ENCODE measurements at places on chromosomes 2 and 18.

DNA sequence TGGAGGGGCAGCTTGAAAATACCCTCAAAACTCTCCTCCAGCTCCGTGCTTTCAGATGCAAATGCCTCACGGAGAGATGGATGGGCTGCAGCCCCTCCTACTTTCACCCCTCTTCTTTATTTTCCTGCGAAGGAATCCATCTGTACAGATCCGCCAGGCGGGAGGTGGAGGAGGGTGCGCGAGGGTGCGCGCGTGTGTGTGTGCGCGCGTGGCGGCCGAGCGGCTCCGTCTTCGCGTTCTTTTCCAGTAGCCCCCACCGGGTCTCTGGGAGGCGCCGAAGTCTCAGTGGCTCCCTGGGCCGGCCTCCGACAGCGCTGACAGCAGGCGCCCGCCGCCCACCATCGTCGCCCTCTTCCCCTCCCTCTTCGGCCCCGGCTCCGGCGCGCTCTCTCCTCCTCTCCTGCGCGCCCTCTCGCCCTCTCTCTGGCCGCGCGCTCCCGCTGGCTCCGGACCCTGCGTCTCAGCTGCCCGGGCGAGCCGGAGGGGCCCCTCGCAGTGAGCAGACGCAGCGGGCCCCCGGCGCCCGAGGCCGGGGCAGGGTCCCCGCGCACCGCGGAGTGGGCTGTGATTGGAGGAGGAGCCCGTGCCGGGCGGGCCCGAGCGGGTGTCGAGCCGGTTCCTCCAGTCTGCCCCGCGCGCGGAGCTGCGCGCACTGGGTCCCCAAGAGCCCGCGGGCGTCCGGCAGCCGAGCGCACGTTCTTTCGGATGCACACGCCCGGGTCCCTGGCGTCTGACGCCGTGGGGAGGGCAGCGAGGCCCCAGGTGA lies at the start of gene CDH7:
Gene CDH7, plus strand, starts transcription at position 624 of the 766 bp plus-strand sequence. CDS start 11,831 bp downstream, outside the sequence.
- peak; percentile 25 for DNase-seq

DNA sequence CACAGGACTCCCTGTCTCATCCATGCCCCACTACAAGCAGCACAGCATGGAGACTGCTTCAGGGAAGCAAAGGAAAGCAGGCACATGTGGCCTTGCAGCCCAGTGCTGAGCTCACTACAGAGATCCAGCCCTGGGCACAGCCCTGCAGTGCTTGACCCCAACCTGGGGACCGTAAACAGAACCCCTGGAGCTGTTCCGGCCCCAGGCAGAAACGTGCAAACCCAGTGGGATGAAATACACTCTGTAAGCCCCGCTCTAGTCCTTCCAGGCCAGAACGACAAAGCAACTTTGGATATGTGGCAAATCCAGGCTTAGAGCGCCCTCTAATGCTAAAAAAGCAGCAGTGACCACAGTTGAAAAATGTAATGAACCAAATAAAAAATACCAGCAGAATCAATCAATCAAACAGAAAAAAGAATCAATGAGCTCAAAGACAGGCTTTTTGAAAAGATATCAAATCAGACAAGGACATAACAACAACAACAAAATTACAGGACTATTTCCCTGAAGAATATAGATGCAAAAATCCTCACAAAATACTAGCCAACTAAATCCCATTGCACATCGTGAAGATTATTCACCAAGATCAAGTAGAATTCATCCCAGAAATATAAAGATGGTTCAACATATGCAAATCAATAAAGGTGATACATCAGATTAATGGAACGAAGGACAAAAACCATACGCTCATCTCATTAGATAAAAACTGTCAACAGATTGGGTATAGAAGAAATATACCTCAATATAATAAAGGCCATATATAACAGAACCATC lies 45.6 kb downstream of the ZNF519 start:
- DNase-seq: no peak

DNA sequence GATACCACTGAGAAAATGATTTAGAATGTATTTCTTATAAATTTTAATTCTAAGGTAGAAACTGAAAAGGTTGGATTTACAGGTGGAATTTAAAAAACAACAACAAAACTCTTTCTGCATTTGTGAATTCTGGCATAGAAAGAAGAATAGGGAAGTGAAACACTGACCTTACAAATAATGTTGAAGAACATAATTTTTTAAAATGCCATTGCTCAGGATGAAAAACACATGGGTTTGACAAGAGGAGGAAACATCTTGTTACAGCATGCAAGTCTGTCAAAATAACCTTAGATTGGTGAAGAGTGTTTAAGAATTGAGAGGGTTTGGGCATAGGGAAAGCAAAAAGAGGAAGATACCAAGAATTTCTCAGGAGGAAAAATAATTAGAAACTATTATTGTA lies 184.3 kb downstream of the UBE2E3 start:
- DNase-seq: no peak

- no peak for DNase-seq
Measured at GRCh38 chr2:3572620-3573019, 2.4 kb upstream of the RPS7 start.

DNA sequence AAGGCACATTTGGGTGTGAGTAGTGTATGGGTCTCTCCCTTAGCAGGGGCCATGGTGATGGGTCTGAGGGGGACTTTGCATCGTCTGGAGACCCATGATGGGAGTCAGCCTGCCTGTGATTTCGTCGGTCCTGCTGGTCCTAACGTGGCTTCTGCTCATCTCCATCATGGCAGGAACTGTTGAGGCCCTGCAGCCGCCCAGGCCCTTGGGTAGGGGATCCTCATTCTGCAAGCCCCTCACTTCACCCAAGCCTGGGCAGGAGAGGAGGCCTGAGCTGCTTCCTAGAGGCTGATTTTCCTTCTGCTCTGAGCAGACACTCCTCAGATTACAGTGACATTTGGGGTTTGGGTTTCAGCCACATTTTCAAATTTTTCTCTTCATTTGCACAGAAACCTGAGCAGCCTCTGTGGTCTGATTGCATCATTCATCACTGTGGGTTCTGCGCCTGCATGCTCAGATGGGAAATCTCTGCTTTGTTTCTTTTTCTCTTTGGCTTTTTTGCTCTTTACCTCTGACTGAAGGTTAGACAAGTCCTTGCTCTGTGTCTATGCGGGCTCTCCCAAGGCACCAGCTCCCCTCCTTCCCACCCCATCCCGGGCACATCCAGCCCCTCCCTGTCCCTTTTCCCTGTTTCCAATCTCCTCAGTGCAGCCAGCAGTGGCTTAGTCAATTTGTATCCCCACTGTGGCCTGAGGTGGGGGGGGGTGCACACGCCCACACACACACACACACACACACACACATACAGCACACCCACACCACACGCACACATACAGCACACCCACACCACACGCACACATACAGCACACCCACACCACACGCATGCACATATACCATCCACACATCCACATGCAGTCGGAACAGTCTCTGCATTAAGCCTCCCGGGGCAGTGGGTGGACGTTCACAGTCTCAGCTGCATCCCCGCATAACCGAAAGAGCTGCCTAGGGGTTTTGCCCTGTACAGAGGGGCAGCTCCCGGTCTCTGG lies 305.4 kb upstream of the HS6ST1 start:
- DNase-seq: peak; percentile 46

GRCh38 chr2:216316743-216317142 lies 55.5 kb downstream of the MARCHF4 start:
- no peak for DNase-seq

DNA sequence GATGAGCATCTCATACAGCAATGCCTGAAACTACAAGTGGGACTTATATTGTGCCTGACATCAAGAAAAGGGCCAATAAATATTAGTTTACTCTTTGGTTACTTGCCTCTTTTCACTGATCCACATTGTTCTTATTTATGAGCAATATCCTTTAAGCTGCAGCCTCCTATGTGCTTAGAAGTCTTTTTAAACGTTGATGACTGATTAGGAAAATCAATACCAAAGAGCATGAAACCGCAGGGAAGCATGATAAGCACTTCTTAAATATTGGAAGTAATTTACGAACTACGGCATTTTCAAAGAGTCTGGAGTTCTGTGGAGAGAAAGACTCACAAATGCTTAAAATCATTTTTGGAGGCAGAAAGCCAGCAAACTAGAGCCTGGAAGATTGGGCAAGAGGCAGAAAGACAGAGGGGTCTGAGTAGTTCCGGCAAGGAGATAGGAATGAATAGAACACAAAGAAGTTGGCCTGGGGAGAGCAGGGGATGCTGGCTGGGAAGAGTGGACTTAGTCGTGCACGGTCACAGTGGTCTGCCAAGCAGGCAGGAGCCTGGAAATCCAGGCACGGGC lies 122.6 kb upstream of the NOSTRIN start:
- DNase-seq: no peak

- no peak for DNase-seq
Measured at GRCh38 chr2:241546771-241547498, 11.6 kb upstream of the BOK start.

- no peak for DNase-seq
Measured at GRCh38 chr18:24413148-24413547, 13.3 kb upstream of the IMPACT start.

DNA sequence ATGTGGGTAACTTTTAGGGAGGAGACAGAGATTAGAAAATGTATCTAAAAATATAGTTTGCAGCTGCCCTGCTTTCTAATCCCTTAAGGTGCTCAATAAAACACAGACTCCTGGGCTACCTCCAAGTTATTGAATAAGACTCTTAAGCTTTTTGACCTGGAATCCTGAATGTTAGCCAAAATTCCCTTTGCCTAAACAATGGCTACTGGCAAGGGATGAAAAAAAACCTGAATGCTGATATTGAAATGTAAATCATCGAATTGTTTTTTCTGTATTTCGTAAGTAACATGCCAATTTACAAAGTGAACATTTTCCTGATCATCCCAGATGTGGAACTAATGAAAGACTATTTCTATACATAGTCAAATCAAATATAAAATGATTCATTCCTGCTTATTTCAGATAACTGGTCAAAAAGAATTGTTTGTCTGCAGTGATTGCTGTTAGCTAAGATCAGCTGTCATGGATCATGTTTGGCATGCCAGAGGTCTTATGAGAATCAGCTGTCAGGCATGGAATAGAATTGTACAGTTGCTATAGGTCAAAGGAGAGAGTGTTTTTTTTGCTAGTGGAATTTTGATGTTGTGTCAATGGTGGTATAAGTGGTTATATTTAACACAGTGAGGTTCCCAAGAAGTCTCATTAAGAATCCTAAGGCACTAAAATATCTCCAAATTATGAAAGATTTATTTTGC lies 363.6 kb upstream of the CWC22 start:
- DNase-seq: no peak

- DNase-seq: no peak
Measured at GRCh38 chr2:10931710-10932255, 20.0 kb downstream of the KCNF1 start.

- no peak for DNase-seq
Measured at GRCh38 chr18:48898521-48898920, 52.2 kb downstream of the SMAD7 start.

GRCh38 chr18:7272311-7273049 lies 41.6 kb downstream of the LRRC30 start:
- no peak for DNase-seq

DNA sequence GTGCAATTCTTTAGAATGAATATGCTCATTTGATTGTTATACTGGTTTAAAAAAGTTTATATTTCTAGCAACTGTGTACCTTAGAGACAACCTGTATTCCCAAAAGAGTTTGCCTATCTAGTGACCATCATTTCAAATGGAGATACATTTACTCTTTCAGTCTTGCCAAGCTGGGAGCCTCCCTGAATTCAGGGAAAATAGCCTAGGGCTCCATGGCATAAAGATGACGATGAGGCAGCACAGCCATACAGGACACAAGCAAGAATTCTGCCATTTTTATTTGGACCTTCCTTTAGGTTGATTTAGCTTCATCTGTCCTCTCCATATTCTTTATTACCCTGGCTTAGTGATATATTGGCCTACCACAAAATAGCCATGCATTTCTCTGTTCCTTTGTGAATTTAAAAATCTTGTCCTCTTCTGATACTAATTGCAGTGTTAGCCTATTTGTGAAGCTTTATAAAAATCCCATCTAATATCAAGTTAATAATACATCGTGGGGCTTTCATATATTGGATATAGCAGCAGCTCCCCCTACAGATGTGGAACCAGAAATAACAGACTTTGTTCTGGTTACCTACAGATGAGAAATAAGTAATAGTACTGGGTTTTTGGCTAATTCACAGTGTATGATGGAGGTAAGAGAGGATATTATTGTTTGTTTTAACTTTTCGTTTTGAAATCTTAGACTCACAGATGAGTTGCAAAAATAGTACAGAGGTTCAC lies 1661.9 kb upstream of the PIK3C3 start:
- DNase-seq: no peak
